Suprapubic skin (tissue), 4 donors: ENCODE measurements at places on chromosomes 2 and 18. TPM values are rescaled to one million over a fixed set of nuclear protein-coding genes. Genes with fewer than 3 reads are reported as not detected.

DNA sequence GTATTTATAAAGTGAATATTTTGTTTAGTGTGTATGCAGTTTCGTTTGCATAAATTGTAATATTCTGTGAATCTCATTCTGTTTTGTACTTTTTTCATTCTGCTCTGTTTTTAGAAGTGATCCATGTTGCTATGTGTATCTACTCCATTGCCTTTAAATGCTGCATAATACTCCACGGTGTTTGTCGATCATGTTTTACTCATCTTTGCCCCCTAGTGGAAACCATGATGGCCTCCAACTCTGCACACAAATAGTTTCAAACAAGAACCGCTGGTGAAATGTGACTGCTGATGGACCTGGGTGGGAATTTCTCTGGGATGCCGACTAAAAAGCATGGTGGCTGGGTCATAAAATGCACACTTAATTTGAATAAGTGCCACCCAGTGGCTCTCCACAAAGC is 32.0 kb upstream of the SKOR2 start:
- no peak overlapping the region for H3K4me3 ChIP-seq
- H3K27ac ChIP-seq, result no peak overlapping the region
- peaks cover 4% of the 10 kb centered on the region for H3K27me3 ChIP-seq
- H3K4me1 ChIP-seq, result no peaks in the 10 kb centered on the region
- no peaks in the 10 kb centered on the region for H3K36me3 ChIP-seq
- no peak for DNase-seq

- peaks cover 8% of the 10 kb centered on the region for H3K4me1 ChIP-seq
- H3K27ac ChIP-seq, result no peak overlapping the region
- no peak for DNase-seq
These were observed 128.4 kb downstream of the ANKRD30BL start for GRCh38 chr2:132033365-132033764.

DNA sequence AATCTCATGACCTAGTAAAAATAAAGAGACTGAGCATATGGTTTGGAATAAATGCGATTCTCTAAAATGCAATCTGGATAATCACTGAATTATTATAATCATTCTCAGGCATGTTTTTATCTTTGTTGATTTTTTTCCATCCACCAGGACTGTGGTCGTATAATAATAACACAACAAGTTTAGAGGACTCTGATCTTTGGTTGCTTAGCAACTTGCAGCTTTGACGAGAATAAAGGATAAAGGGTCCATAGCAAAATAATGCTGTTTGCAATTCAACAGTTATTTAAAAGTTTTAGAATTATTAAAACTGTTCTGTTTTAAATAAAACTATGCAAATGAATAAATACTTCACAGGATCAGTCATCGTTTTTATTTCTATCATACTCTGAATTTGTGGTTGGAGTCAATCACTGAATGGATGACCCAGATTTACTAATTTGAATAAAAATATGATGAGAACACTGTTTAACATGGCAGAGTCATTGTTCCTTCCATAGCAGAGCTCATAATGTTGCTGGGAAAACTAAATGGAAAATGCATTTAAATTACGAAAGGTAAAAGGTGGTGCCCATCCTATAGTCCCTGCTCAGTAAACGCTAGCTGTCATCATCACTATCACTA is 29.3 kb downstream of the DNER start:
- H3K27me3 ChIP-seq, result no peaks in the 10 kb centered on the region
- no peaks in the 10 kb centered on the region for H3K36me3 ChIP-seq
- H3K4me3 ChIP-seq, result no peak overlapping the region
- no peak for DNase-seq
- H3K27ac ChIP-seq, result no peak overlapping the region

- no peaks in the 10 kb centered on the region for H3K27me3 ChIP-seq
- DNase-seq, result no peak
- H3K27ac ChIP-seq, result no peak overlapping the region
- H3K4me1 ChIP-seq, result no peaks in the 10 kb centered on the region
- H3K4me3 ChIP-seq, result no peak overlapping the region
These were observed 49.6 kb downstream of the ZCCHC2 start for GRCh38 chr18:62572456-62572855.

DNA sequence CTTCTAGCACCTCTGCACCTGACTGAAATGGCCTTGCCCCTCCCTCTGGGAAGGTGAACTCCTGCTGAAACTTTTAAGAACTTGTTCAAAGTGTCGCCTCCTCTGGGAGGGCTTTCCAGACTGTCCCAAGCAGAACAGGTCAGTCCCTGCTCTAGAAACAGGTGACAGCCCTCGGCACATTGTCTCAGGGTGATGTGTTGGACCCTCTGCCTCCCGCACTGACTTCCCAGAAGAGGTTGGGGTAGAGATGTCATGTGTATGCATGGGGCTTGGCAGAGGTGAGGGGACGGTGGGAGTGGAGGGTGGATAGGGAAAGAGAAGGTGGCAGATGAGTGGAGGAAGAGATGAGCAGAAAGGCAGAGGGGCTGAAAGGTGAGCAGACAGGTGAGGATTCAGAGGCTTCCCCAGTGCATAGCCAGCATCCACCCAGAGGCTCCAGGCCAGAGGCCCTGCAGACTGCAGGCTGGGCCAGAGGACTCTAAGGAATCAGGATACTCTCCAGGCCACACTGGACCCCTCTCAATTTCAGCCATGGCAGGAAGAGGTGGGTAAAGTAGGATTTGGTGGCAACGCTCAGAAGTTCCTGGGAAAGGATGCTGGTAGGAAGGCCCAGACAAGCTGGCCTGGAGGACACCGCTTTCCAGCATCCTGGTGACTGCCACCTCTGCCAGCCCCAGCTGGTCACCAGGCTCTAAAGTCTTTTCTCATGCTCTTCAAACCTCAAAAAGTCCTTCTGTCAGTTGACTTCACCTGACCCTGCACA is 24.8 kb upstream of the TNS1 start:
- peaks cover 72% of the 10 kb centered on the region for H3K4me1 ChIP-seq
- DNase-seq, result peak; percentile 63
- H3K4me3 ChIP-seq, result no peak overlapping the region
- no peak overlapping the region for H3K27ac ChIP-seq
- H3K36me3 ChIP-seq, result no peaks in the 10 kb centered on the region

DNA sequence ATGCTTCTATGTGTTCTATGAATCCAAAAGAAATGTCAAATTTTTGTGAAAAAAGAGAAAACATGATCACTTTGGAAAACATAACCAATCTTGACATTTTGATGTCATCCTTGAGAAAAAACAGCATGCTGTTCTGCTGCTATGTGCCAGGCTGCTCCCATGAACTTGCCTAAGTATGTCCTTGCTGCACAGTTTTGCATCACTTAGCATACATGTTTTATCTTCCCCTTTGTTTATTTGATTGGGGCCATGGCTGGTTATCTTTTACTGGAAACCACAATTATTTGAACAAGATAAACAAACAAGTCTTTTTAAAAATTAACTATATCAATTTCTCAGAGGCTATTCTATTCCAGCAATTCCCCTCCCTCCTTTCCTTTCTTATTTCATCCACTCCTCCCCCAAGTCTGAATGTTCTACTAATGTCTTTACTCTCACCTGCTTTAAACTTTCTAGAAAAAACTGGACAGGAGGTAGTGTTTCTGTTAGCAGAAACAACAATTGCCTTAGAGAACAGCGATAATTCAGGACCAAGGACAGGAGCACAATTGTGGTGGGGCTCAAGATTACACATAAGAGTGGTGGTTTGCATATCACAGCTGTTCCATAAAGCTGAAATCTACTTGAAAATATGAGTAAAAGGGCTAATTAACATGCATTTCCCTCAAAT is 6.7 kb downstream of the AOX1 start:
- no peaks in the 10 kb centered on the region for H3K36me3 ChIP-seq
- no peak for DNase-seq
- no peak overlapping the region for H3K27ac ChIP-seq
- H3K4me1 ChIP-seq, result peaks cover 8% of the 10 kb centered on the region

DNA sequence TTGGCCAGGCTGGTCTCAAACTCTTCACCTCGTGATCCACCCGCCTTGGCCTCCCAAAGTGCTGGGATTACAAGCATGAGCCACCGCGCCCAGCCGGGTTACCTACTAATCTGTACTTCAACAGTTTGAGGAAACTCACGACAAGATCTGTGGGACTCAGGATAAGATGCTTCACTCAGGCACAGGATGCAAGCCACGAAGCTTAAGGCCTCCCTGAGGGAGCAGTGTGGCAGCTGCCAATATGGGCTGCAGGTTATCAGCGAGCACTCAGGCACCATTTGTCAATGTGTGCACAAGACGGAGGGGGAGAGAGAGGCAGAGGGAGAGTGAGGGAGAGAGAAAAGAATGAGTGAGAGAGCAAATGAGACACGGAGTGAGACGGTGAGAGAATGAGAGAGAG is 173.6 kb upstream of the RAB6C start:
- DNase-seq, result no peak
- no peaks in the 10 kb centered on the region for H3K36me3 ChIP-seq
- H3K27ac ChIP-seq, result no peak overlapping the region

DNA sequence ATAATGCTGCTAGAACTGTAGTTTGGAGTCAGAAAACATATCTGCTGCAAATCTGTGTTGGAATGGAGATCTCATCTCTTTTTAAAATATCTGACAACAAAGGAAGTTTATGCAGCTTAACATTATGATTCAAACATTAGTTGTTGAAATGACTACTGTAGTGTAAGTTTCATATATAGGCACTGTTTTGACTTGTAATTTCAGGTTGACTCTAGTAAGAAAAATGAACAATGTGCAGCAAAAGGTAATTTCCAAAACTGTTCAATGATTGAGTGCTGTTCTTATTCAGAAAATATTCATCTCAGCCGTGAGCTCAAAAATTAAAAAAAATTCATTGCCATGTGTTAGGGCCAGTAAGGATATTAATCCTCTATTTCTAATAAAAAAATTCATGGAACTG is 48.5 kb downstream of the CCDC138 start:
- no peak overlapping the region for H3K4me3 ChIP-seq
- H3K36me3 ChIP-seq, result no peaks in the 10 kb centered on the region

- H3K27me3 ChIP-seq, result no peaks in the 10 kb centered on the region
- no peak overlapping the region for H3K27ac ChIP-seq
- H3K4me1 ChIP-seq, result peaks cover 11% of the 10 kb centered on the region
- no peak overlapping the region for H3K4me3 ChIP-seq
These were observed 13.2 kb upstream of the EML6 start for GRCh38 chr2:54710216-54710615.

DNA sequence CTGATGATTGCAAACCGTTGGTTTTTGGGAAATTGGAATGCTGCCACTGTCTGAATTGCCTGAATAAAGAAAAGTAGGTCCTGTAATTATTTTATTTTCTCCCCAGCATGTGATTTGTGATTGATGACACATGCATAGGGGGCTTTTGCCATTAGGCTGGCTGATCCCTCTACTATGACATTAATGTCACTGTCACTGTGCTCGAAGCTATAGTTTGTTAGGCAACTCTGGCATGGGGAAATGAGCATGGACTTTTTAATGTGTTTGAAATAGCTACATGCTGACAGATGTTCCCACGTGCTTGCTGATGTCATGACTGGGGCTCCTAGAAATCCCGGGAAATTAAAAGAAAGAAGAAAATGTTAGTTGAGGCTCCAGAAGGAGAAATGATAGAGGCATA is 99.1 kb downstream of the HRH4 start:
- no peak overlapping the region for H3K27ac ChIP-seq
- no peak for DNase-seq
- H3K27me3 ChIP-seq, result no peaks in the 10 kb centered on the region
- H3K36me3 ChIP-seq, result no peaks in the 10 kb centered on the region

- no peak overlapping the region for H3K27ac ChIP-seq
- H3K4me3 ChIP-seq, result no peak overlapping the region
- no peaks in the 10 kb centered on the region for H3K27me3 ChIP-seq
These were observed 344.6 kb upstream of the CHAC2 start for GRCh38 chr2:53422979-53423378.

GRCh38 chr2:101806123-101806522 is 108.6 kb downstream of the MAP4K4 start:
- H3K36me3 ChIP-seq, result no peaks in the 10 kb centered on the region
- H3K4me1 ChIP-seq, result peaks cover 48% of the 10 kb centered on the region
- no peak for DNase-seq
- no peak overlapping the region for H3K4me3 ChIP-seq

DNA sequence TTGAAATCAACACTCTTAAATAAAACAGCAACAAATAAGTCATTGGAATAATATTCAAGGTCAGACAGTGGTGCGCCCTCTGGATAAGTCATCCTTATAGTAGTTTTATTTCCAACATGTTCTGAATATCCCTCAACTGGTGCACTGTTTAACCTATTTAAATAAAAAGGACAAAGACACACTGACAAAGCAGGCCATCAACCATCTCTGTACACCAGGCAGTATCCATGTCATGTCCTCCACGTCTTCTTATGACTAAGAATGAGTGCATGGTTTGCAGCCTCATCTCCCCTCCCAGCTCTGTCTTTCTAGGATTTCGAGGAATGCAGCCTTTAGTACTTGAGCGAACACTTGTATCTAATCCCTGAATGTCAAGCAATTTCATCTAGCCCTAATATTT is 42.4 kb downstream of the ST3GAL5 start:
- H3K4me1 ChIP-seq, result peaks cover 2% of the 10 kb centered on the region
- no peak overlapping the region for H3K4me3 ChIP-seq
- H3K36me3 ChIP-seq, result peaks cover 35% of the 10 kb centered on the region
- DNase-seq, result no peak
- H3K27me3 ChIP-seq, result no peaks in the 10 kb centered on the region

The SLC30A3 gene
- total RNA-seq, result not detected

The ALK gene
- 0.32 TPM for total RNA-seq

The CHST10 gene
- total RNA-seq, result 3.6 TPM
